Stimulated activated naive CD8-positive, alpha-beta T cell treated with anti-CD3 and anti-CD28 coated beads, Interleukin-15, Interleukin-2, amounts not matched to agents 100 U/mL and 50 U/mL, for 24 hours (primary cell): ENCODE measurements at places on chromosomes 7 and 10.

DNA sequence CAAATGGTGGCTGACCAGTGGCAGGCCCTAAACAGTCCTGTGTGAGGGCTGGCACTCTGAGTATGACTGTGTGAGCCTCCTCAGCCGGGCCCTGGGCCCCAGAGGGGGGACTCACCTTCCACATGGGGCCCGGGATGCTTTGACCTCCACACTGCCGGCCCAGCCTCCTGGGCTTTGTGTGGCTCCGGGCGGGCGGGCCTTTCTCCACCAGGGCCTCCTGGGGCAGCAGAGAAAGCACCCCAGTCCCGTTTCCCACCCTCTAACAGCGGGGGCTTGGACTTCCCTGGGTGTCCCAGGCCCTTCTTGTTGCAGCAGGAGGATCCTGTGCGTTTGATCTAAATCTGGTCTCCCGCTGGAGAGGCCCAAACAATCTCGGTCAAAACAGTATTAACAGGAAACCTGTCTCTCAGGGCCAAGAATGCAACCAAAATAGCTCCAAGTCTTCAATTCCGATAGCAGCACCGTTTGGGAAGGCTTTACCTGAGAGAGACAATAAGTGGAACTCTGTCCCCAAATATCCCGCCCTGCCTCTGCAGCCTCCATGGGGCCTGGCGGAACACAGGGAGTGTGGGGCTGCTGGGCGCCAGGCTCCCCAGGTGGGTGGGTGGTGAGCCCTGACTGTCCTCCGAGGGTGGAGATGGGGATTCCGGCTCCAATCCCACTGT lies 104.8 kb upstream of the ZNF32 start:
- no peak for DNase-seq

DNA sequence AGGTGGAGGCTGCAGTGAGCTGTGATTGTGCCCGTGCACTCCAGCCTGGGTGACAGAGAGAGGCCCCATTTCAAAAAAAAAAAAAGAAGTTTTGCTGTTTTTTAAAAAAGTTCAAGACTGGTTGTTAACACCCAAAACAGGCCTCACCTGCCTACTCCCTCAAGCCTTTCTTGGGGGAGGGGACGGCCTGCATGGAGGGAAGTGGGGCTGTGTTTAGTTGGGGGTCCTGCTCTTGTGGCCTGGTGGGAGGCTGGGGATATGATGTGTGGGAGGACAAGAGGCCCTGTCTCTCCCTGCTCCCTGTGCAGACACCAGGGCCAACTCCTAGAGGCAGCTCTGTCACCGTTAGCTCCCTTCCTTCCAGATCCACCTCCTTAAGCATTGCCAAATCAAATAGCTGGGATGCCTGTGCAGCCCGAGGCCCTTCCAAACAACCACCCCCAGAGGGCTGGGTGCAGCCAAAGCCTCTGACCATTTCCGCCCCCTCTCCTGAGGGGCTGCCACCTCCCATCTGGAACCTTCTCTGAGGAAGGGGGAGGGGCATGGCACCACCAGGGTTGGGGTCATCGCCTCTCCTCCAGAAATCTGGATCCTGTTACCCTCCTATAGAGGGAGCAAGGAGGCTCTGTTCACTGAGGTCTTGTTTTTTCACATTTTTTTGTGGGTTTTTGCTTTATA lies 32.9 kb upstream of the ANKRD2 start:
- DNase-seq = no peak

DNA sequence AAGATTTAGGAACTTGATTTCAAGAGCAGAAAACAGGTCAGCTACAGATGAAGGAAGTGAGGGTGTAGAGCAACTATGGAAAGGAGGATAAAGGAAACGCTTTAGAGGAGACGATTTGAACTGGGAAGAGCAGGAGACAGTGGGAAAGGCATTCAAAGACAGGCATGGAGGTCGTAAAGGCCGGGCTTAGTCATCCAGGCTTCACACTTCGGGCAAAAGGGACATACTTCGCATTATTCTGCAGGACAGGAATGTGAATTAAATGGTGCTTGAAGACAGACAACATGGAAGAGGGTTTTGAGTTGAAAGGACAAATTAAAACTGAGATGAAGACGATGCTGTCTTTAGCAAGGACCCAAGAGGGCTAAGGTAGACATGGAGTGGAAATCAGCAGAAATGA lies 8.1 kb downstream of the FAM171A1 start:
- DNase-seq = no peak

GRCh38 chr10:11670381-11670780 lies 58.9 kb upstream of the USP6NL start:
- DNase-seq = no peak

- DNase-seq = no peak
Measured at GRCh38 chr7:1977059-1977875, 255.5 kb downstream of the MAD1L1 start.

DNA sequence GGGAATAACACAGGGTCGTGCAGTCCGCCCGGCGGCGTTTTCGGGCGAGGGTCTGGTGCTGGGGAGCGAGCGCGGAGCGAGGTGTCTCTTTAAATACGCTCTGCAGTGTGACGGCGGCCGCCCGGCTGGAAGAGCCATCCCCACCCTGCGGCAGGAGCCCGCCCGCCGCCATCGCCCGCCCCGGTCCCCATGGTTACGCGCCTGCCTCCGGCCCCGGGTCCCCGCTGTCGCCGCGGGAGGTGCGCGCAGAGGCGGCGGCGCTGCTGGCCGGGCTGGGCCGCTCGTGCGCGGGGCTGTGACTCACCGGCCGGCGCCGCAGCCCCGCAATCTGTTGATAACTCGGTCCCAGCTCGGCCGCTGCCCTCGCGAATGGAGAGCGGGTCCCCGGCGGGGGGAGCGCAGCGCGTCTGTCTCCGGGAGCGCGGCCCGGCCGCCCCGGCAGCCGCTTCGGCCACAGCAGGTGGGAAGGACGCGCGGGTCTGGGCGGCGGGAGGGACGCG lies at the start of gene ADGRA1:
Gene ADGRA1, plus strand, starts transcription at position 246 of the 500 bp plus-strand sequence. CDS start 986 bp downstream, outside the sequence.
- DNase-seq = peak; percentile 13

- DNase-seq = no peak
Measured at GRCh38 chr7:125926621-125927020, 997.0 kb upstream of the POT1 start.

DNA sequence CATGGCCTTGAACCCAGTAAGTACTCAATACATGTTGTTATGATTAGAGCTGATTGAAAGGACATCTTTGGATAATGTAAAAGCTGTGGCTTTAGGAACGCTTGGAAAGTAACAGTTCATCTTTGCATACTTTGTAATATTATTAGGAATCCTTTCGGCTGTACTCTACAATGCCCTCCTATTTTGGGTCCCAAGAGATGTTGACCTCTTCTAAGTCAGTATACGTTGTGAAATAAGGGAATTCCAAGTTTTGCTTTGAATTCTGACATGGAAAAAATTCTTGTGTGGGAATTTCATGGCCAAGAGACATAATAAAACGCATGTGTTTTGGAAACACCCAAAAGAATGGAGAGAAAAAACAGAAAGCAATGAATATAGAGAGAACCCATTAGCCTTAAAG lies 7.7 kb downstream of the AGR3 start:
- DNase-seq = no peak

DNA sequence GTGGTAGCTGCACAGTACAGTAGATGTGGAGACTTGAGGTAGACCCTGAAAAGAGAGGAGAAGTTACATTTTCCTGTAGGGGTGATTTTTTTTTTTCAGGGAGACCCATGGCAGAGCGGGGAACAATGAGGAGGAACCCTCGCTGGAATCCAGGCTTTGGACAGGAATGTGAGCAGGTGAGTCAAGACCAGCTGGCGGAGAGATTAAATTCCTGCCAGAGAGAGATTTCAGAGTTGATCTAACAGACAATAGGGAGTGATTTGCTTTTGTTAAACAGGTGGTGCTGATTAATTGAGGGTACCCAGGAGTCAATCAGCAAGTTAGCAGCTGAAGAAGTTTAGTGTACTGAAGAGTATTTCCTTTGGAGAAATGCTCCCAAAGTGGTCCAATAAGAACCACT lies 41.6 kb upstream of the MINDY3 start:
- DNase-seq = no peak
